Ovary (tissue), 10 donors: ENCODE measurements at places on chromosomes 13 and 19. TPM values are rescaled to one million over a fixed set of nuclear protein-coding genes. Genes with fewer than 3 reads are reported as not detected.

- no peak overlapping the region for H3K27ac ChIP-seq
- H3K4me1 ChIP-seq = no peaks in the 10 kb centered on the region
- no peak overlapping the region for H3K4me3 ChIP-seq
- H3K27me3 ChIP-seq = no peaks in the 10 kb centered on the region
Observed at GRCh38 chr13:71399631-71400215, 467.3 kb downstream of the DACH1 start.

- no peak for DNase-seq
- no peak overlapping the region for H3K27ac ChIP-seq
- peaks cover 7% of the 10 kb centered on the region for H3K4me1 ChIP-seq
- H3K4me3 ChIP-seq = no peak overlapping the region
- H3K36me3 ChIP-seq = no peaks in the 10 kb centered on the region
Observed at GRCh38 chr19:5997371-5997770, 19.4 kb upstream of the RANBP3 start.

GRCh38 chr13:76804801-76805200 lies 81.4 kb downstream of the KCTD12 start:
- no peaks in the 10 kb centered on the region for H3K27me3 ChIP-seq
- H3K4me1 ChIP-seq = no peaks in the 10 kb centered on the region
- H3K27ac ChIP-seq = no peak overlapping the region

Gene F2RL3
- 0.37 TPM for total RNA-seq

- DNase-seq = no peak
- H3K27me3 ChIP-seq = no peaks in the 10 kb centered on the region
- no peak overlapping the region for H3K4me3 ChIP-seq
- H3K4me1 ChIP-seq = peaks cover 4% of the 10 kb centered on the region
- no peak overlapping the region for H3K27ac ChIP-seq
- H3K36me3 ChIP-seq = no peaks in the 10 kb centered on the region
Observed at GRCh38 chr19:31377736-31378135, 28.5 kb upstream of the TSHZ3 start.

DNA sequence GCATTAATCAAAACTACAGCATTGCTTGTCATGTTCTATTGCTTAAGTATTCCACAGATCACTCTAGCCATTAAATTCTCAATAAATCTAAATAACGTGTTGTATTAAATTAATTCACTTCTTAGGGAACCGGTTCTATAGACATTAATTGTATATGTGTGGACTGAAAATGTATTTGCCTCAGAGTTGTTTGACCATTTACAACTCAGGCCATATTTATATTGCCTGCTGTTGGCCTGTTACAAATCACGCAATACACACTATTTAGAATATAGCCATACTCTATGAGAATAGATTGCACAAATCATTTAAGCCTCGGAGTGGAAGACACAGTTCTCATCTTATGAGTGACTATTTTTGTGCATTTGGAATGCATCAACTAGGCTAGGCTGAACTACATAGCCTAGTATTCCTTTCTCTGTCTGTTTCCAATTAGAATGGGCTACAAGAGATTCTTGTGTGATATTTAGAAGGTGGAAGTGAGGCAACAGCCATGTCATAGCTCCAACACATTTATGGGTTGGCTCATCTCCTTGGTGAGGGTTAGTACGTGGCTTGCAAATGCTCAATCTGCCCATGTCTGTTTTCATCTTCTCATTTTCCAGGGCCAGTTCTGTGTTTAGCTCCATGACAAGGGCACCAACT lies 1116.1 kb downstream of the PCDH9 start:
- no peaks in the 10 kb centered on the region for H3K36me3 ChIP-seq
- no peak overlapping the region for H3K27ac ChIP-seq
- no peaks in the 10 kb centered on the region for H3K27me3 ChIP-seq
- no peaks in the 10 kb centered on the region for H3K4me1 ChIP-seq

Gene PLK5
- total RNA-seq = not detected

DNA sequence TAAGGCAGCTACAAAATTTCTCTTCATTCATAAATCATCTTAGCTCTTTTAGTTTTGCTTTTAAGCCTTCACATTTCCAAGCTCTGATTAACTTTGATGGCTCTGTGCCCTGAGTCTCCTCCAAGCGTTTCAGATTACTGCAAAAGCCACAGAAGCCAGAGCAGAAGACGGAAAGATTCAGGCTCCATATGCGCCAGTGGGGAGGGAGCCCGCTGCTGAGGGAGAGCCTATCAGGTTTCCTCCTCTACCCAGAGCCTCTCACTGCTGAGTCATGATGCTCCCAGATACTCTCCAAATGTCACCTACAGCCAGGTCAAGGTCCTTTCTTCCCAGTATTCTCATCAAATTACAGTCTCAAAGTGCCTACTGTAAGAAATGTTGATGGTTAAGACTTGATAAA lies 193.6 kb downstream of the RAP2A start:
- no peak overlapping the region for H3K4me3 ChIP-seq
- peak; percentile 25 for DNase-seq
- no peaks in the 10 kb centered on the region for H3K27me3 ChIP-seq
- no peak overlapping the region for H3K27ac ChIP-seq
- H3K4me1 ChIP-seq = peaks cover 1% of the 10 kb centered on the region

GRCh38 chr13:90184355-90184754 lies 1163.1 kb upstream of the MIR17HG start:
- H3K27ac ChIP-seq = no peak overlapping the region
- DNase-seq = no peak
- no peak overlapping the region for H3K4me3 ChIP-seq
- no peaks in the 10 kb centered on the region for H3K27me3 ChIP-seq

DNA sequence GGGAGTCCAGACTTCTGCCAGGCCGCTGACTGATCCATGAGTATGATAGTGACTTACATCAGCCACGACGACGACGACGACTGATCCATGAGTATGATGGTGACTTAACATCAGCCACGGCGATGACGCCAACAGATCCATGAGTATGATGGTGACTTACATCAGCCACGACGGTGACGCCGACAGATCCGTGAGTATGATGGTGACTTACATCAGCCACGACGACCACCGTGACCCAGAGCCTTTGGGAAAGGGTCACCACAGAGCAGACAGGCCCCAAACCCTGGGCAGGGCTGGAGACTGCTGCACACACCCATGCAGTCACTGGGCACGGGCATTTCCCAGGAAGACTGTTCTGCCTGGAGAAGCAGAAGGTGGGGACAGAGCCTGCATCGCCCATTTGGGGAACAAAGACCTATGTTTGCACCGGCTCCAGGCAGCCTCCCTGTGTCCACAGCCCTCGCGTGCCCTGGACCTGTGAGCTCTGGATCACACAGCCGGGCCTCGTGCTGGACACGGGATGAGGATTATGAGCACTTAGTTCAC lies 130.9 kb upstream of the SPACA7 start:
- H3K4me1 ChIP-seq = no peaks in the 10 kb centered on the region
- H3K27me3 ChIP-seq = no peaks in the 10 kb centered on the region
- H3K36me3 ChIP-seq = no peaks in the 10 kb centered on the region
- H3K27ac ChIP-seq = no peak overlapping the region
- no peak overlapping the region for H3K4me3 ChIP-seq

GRCh38 chr19:35766571-35767104 lies 8.7 kb downstream of the PROSER3 start:
- H3K4me1 ChIP-seq = peaks cover 19% of the 10 kb centered on the region
- no peaks in the 10 kb centered on the region for H3K36me3 ChIP-seq
- DNase-seq = no peak
- no peak overlapping the region for H3K4me3 ChIP-seq
- H3K27ac ChIP-seq = no peak overlapping the region

Gene ZNF790
- 8.1 TPM for total RNA-seq

DNA sequence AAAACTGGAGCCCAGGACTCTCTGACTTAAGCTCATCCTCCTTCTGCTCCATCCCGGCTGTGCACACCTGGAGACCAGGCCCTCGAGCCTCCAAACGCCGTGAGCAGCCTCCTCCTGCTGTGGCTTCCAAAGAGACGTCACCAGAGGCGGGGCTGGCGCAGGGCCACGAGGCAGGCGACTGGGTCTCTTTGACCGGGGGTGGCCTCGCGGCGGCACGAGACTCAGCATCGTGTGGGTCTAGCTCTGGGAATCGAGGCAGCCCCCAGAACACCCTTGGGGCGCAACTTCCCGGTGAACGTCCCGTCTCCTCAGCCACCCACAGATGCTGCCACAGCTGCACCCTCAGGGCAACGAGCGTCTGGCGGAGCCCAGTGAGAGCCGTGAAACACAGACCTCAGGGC lies 22.8 kb downstream of the RASA3 start:
- H3K4me1 ChIP-seq = peaks cover 6% of the 10 kb centered on the region
- no peak overlapping the region for H3K27ac ChIP-seq
- DNase-seq = peak; percentile 25
- no peaks in the 10 kb centered on the region for H3K27me3 ChIP-seq
- no peaks in the 10 kb centered on the region for H3K36me3 ChIP-seq

Gene PPM1N
- total RNA-seq = 1.3 TPM

- DNase-seq = no peak
- H3K27me3 ChIP-seq = no peaks in the 10 kb centered on the region
- H3K4me3 ChIP-seq = no peak overlapping the region
- H3K36me3 ChIP-seq = no peaks in the 10 kb centered on the region
- H3K27ac ChIP-seq = no peak overlapping the region
- H3K4me1 ChIP-seq = peaks cover 3% of the 10 kb centered on the region
Observed at GRCh38 chr19:51325161-51325976, 13.9 kb downstream of the IGLON5 start.

DNA sequence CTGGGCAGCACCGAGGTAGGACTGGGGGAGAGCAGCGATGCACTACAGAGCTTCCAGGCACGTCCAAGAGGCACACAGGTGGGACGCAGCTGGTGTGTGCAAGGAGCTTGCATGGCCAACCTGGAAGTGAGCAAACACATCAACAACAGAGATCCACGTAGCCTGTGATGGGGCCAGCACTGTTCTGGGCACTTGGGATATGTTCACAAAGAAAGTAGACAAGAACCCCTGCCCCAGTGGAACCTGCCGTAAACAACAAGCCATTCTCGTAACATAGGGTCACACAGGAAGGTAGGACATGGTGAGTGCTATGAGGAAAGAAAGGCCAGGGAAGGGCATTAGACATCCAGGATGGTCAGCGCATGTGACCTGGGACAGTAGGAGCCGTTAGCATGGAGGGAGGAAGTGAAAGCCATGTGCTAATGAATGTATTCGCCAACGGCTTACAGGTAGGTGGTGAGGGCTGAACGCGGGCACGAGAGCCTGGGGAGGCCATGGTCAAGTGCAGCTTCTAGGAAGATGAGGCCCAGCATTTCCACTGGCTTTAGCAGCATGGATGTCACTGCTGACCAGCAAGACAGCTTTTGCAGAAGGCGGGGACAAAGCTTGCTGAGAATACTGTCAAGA lies 105.5 kb downstream of the TEX26 start:
- no peaks in the 10 kb centered on the region for H3K36me3 ChIP-seq
- H3K4me3 ChIP-seq = no peak overlapping the region
- no peaks in the 10 kb centered on the region for H3K4me1 ChIP-seq
- H3K27ac ChIP-seq = no peak overlapping the region

DNA sequence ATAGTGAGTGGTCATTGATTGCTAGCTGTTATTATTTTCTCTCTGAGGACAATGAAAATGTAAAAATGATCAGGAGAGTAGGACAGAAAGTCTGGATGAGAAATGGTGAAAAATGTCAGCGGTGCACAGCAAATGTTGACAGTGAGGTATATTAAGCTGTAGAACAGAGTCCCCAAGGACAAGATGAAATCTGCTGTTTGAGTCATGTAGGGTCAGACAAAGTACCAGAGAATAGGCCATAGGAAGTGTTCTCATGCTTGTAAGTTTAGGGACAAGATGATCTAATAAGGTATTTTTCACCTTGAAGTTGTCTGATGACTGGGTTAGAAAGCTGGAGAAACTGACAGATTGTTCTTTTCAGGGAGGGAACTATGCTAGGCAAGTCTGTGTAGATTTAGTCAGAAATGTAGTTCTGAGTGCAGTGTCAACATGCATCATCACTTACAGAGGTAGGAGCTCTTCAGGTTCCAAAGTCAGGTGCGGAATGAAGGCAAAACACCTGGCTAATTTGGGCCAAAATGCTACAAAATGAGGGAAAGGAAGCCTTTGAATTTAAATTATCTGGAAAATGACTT lies 369.3 kb downstream of the DLEU7 start:
- H3K4me1 ChIP-seq = no peaks in the 10 kb centered on the region
- no peaks in the 10 kb centered on the region for H3K36me3 ChIP-seq
- DNase-seq = no peak

Gene SLC8A2
- total RNA-seq = 0.32 TPM

DNA sequence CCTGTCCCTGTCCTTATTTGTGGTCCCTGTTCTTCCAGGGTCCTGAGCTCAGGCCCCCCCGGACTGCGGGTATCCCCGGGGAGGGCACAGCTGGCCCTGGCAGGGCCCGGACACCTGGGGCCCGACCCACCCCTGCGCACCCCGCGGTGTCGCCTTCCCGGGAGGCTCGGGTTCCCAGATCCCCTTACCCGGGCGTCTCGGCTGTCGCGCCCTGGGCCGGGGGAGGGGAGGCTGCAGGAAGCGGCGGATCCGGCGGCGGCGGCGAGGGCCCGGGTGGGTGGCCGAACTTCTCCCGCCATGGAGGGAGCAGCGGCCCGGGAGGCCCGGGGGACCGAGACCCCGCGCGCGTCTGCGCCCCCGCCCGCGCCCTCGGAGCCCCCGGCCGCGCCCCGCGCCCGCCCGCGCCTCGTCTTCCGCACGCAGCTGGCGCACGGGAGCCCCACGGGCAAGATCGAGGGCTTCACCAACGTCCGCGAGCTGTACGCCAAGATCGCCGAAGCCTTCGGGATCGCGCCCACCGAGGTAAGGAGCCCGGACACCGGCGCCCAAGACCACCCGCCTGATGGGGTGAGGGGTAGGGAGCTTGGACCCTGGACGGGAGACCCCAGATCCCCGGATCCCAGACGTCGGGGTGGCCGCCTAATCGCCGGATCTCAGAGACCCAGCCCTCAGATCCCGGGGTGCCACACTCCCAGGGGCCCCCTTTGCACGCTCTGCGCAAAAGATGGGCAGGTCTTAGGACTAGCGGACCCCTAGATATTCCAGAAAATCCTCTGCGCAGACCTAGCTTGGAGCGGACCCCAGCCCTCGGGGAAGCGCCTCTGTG lies at the start of gene GIPC3:
GIPC3 (plus strand) TSS at position 178 of the 826 bp plus-strand sequence; CDS start at position 298, 120 bp downstream.
- H3K36me3 ChIP-seq = no peaks in the 10 kb centered on the region
- H3K4me1 ChIP-seq = no peaks in the 10 kb centered on the region
- no peaks in the 10 kb centered on the region for H3K27me3 ChIP-seq
- H3K27ac ChIP-seq = no peak within 1 kb of the TSS

Gene WDR87
- not detected for total RNA-seq

Gene SKA3
- total RNA-seq = 0.12 TPM

Gene CYP2B6
- not detected for total RNA-seq

Gene PLPPR3
- 0.52 TPM for total RNA-seq

DNA sequence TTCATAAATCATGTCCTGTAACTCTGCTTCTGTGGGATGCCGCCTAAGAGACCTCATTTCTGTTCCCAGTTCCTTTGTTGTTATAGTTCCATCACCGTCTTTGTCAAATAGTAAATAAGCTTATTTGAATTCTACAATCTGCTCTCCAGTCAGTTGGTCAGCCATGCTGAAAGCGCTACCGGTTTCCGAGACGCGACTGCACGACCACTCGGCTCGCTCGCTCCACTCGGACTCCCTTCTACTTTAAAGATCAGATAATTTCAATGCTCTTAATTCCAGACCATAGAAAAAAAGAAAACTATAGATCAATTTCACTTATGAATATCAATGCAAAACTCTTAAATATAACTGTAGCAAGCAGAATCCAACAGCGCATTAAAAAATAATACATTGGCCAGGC lies 64.2 kb upstream of the STK24 start:
- H3K27ac ChIP-seq = no peak overlapping the region
- H3K36me3 ChIP-seq = no peaks in the 10 kb centered on the region
- no peak overlapping the region for H3K4me3 ChIP-seq
